Endodermal cell (in vitro differentiated cells): ENCODE measurements at places on chromosomes 7 and 10. TPM values are rescaled to one million over a fixed set of nuclear protein-coding genes. Genes with fewer than 3 reads are reported as not detected.

Gene GOT1
- 16.5 to 38.7 TPM (median 36.5 TPM) in 3 replicates for total RNA-seq

Gene ERVW-1
- total RNA-seq: 1.6 and 2.2 TPM in 2 replicates

Gene PALD1
- total RNA-seq: 17.3 and 18.0 TPM in 2 replicates

Gene DLG5
- total RNA-seq: 75.9 and 79.4 TPM in 2 replicates

Gene CHST15
- 7.5 to 12.7 TPM (median 8.4 TPM) in 3 replicates for total RNA-seq

Gene SUN3
- total RNA-seq: not detected in 3 replicates

Gene GALNT17
- total RNA-seq: 60.4 to 108 TPM (median 63.4 TPM) in 3 replicates

Gene DNAH11
- 0.14 and 0.99 TPM in 2 replicates for total RNA-seq

Gene SPDYE1
- total RNA-seq: 0.15 TPM in 1 of 2 replicates, not detected in the other

Gene MYH16
- total RNA-seq: not detected in 2 replicates

Gene TCAF2
- total RNA-seq: 0.17 to 1.9 TPM (median 0.20 TPM) in 3 replicates
